ENCODE measurements at places on chromosomes 3 and 15.

- no peaks in the 10 kb centered on the region for H3K27me3 ChIP-seq
- no peaks in the 10 kb centered on the region for H3K36me3 ChIP-seq
- peaks cover 19% of the 10 kb centered on the region for H3K4me1 ChIP-seq
- no peak overlapping the region for H3K27ac ChIP-seq
- no peak overlapping the region for H3K4me3 ChIP-seq
- DNase-seq: no peak
These were observed 397.1 kb downstream of the TIGIT start for GRCh38 chr3:114690911-114691310.

DNA sequence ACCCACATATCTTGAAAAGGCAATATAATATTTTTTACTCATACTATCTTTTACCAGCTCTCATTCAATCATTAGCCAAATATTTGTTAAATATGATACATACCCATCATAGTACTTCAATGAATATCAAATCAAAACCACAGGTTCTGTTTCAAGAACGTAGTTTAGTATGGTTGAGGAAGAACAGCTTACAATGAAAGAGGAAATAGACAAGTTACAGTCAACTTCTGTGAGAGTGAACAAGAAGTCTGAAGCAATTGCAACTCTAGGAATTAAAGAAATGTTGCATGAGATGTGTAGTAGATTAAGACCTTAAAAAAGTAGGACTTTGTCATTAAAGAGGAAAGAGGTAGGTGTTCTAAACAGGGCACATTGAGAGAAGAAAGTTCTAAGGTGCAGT, 9.3 kb downstream of the BCHE start:
- no peaks in the 10 kb centered on the region for H3K36me3 ChIP-seq
- H3K4me3 ChIP-seq: no peak overlapping the region
- DNase-seq: no peak

DNA sequence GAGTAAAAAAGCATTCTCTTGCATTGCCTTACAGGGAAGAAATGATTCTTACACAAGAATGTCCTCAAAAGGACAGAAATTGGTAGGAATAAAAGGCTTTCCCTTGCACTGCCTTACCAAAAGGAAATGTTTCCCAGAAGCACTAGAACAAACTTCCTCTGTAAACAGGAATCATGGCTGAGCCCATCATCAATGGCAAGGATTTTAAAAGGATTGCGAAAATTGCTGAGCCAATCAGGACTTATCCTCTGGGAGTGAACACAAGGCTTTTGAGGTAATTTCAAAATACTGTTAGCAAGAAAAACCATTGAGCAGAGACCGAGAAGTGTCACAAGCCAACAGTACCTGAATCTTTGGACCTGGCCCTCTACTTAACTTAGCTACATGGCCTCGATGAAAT, 897.3 kb downstream of the ROBO1 start:
- H3K4me3 ChIP-seq: no peak overlapping the region
- H3K27ac ChIP-seq: no peak overlapping the region
- no peaks in the 10 kb centered on the region for H3K27me3 ChIP-seq
- H3K4me1 ChIP-seq: no peaks in the 10 kb centered on the region
- no peak for DNase-seq
- H3K36me3 ChIP-seq: no peaks in the 10 kb centered on the region

GRCh38 chr15:87973501-87974215, 282.9 kb downstream of the NTRK3 start:
- H3K27ac ChIP-seq: no peak overlapping the region
- no peaks in the 10 kb centered on the region for H3K27me3 ChIP-seq
- no peak for DNase-seq
- H3K4me1 ChIP-seq: no peaks in the 10 kb centered on the region

DNA sequence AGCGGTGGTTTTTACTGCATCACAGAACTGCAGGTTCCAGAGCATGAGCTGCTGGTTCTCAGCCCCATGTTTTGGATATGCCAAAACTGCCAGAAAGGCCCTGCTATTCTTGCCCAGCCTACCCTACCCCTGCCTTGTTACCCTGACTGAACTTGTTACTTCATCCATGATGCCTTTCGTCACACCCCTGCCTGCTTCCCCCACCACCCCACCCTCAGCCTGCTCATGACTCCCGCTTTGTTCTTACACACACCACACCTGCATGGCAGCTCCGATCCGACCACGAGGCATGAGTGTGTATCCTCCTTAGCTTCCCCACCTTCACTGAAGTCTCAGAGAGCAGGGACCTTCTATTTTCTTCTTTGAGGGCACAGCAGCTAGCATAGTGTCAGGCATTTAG, 5.1 kb upstream of the TM4SF1 start:
- DNase-seq: no peak
- no peaks in the 10 kb centered on the region for H3K27me3 ChIP-seq
- no peaks in the 10 kb centered on the region for H3K36me3 ChIP-seq
- H3K4me1 ChIP-seq: peaks cover 18% of the 10 kb centered on the region

DNA sequence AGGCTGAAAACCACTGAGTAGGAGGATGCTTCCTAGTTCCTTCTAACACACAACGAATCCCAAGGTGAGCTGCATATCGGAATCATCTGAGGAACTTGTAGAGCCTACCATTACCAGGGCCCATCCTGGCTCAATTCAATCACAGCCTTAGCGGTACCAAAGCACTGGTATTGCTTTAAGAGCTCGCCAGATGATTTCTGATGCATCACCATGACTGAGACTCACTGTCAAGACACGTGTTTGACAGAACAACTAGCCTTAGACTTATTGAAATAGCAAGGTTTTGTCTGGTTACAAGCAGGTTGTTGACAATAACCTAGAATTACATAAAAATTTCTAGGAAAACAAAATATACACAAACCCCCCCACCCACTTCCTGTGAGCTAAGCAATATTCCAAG, 68.5 kb downstream of the CBLB start:
- H3K27me3 ChIP-seq: no peaks in the 10 kb centered on the region
- H3K36me3 ChIP-seq: no peaks in the 10 kb centered on the region
- H3K4me3 ChIP-seq: no peak overlapping the region

DNA sequence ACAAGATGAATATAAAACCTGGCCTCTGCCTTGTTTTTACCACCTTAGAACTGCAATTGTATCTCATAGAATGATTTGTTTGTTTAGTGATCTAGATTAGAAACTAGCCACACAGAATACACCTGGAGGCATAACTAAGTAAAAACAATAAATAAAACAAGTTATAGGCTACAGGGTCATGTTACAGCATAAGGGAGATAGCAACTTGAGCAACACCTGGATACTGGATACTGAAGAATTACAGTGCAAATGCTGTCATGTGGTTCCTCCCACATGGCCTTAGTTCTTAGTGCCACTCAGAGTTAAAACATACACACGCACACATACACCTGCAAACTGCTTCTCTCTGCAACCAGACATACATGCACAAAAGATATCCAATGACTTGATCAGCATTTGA, 563.4 kb upstream of the DPPA4 start:
- H3K27me3 ChIP-seq: no peaks in the 10 kb centered on the region
- no peaks in the 10 kb centered on the region for H3K4me1 ChIP-seq
- H3K4me3 ChIP-seq: no peak overlapping the region
- no peak overlapping the region for H3K27ac ChIP-seq

GRCh38 chr15:77603611-77604336, 28.9 kb downstream of the LINGO1 start:
- H3K4me1 ChIP-seq: no peaks in the 10 kb centered on the region
- no peaks in the 10 kb centered on the region for H3K36me3 ChIP-seq
- H3K4me3 ChIP-seq: no peak overlapping the region
- H3K27ac ChIP-seq: no peak overlapping the region
- no peak for DNase-seq

DNA sequence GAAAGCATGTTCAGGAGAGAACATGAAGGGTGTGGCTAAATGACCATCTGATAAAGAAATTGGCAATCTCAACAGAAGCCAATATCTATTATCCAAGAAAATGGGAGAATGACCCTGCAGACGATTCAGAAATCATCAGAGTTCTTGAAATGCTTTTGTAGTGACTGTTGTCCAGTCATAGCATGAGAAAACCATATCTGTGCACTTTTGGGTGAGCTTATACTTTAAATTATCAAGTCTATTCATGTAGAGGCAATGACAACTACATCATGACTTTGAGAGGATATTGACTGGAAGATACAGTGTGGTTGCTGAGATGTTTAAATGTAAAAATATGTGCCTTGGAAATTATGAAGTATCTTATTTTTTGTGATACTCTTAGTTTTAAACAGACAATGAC, 57.6 kb upstream of the AZI2 start:
- H3K4me1 ChIP-seq: no peaks in the 10 kb centered on the region
- DNase-seq: no peak
- H3K27me3 ChIP-seq: no peaks in the 10 kb centered on the region
- H3K27ac ChIP-seq: no peak overlapping the region
- no peak overlapping the region for H3K4me3 ChIP-seq

GRCh38 chr3:105422645-105423044, 55.9 kb downstream of the ALCAM start:
- H3K4me1 ChIP-seq: peaks cover 7% of the 10 kb centered on the region
- H3K27me3 ChIP-seq: no peaks in the 10 kb centered on the region
- no peaks in the 10 kb centered on the region for H3K36me3 ChIP-seq
- H3K4me3 ChIP-seq: no peak overlapping the region

DNA sequence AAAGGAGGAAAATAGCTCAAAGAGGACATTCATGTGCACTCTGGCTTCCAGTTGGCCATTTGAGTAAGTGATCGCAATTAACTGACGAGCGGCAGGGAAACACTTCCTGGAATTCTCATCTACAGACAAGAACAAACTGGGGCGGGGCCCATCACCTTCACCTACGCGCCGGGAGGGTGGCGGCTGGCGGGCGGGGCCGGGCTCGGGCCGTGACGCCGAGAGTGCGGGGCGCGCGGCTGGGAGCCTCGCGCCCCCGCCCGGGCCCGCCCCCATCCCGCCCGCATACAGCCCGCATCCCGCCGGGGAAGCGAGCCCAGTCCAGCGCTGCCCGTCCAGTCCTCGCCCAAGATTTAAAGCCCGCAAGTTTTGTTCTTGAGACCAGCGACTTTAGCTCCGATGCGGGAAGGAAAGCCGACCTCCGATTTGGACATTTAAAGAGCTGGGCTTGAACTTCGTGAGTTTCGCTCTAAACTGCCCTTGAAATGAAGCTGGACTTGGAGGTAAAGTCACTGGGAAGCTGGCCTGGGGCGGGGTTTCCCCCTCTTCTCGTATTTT, at the start of gene B3GNT5:
Gene B3GNT5, plus strand, starts transcription at position 281 of the 555 bp plus-strand sequence. CDS start 16,546 bp downstream, outside the sequence.
- no peaks in the 10 kb centered on the region for H3K36me3 ChIP-seq
- peak within 1 kb of the TSS; percentile 68 for H3K4me3 ChIP-seq
- H3K4me1 ChIP-seq: peaks cover 16% of the 10 kb centered on the region
- peak; percentile 36 for DNase-seq

DNA sequence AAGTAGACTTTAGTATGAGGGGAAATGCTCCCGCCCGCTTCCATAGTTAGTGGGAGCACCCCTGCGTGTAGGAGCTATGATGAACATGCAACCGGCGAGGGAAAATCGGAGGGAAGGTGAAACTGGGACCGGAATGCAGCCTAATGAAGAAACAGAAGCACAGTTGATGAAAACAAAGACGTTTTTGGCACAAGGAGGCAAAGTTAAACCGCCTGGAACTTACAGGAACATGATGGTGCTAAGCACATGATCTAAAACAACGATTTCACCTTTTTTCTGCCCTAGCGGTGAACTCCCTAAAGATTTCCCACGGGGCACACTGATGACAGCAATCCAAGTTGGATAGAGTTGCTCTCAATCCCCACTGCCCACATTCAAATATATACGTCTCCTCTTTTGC, 49.4 kb upstream of the SPATA12 start:
- H3K4me3 ChIP-seq: no peak overlapping the region
- no peaks in the 10 kb centered on the region for H3K36me3 ChIP-seq
- H3K4me1 ChIP-seq: no peaks in the 10 kb centered on the region
- H3K27ac ChIP-seq: no peak overlapping the region
- no peak for DNase-seq
- H3K27me3 ChIP-seq: no peaks in the 10 kb centered on the region

DNA sequence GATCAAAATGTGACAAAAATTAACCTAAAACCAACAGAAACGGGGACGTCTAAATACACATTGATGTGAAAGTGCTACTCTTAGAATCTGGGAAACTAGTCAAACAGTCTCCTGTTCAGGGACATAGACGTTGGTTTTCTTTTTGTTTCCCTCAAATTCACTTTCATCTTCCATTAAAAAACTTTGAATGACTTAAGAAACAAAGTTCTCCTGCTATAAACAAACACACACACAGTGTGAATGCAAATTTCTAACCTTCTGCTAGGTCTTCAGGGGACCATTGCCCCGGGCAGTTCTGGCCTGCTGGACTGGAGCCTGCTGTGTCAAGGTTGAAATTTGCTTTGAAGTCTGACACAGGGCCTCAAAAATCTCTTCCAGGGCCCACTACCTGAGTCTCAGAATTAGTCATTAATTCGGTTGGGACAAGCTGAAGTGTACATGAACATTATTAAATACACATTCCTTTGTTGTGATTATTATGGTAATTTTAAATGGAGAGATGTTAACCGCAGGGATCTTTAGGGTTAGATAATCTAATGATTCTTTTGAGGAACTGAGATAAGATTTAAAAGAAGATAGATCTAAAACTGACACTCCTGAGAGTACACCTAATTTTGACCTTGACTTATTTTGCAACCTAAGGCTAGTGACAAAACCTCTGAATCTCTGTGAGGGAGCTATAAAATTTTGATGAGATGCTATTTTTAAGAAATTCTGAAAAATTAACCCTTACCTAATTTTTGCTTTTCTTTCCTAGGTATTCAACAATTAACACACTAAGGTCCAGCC, 1260.4 kb downstream of the ROBO1 start:
- no peak overlapping the region for H3K4me3 ChIP-seq
- H3K27ac ChIP-seq: no peak overlapping the region
- no peak for DNase-seq
- H3K36me3 ChIP-seq: no peaks in the 10 kb centered on the region

DNA sequence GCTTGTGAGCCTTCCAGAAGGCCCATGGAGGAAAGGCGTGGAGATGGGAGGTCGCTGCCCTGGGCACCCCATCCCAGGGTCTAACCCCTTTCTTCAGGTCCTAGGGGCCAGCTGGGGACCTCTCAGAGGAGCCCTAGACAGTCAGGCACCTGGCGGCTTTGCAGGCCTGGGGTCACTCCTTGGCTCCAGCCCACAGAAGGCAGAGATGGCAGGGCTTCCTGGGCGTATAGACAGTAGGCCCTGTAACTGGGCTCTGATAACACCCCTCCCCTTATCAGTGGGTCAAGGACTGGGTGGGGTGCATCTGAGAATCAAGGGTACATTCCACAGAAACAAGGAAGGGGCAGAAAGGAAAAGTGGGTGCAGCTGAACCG, 16.7 kb downstream of the ZDHHC19 start:
- no peak for DNase-seq
- H3K27ac ChIP-seq: peak overlapping the region; percentile 96
- H3K36me3 ChIP-seq: no peaks in the 10 kb centered on the region

GRCh38 chr3:189909139-189909538, 211.6 kb downstream of the P3H2 start:
- no peak for DNase-seq
- no peaks in the 10 kb centered on the region for H3K36me3 ChIP-seq
- no peak overlapping the region for H3K4me3 ChIP-seq

DNA sequence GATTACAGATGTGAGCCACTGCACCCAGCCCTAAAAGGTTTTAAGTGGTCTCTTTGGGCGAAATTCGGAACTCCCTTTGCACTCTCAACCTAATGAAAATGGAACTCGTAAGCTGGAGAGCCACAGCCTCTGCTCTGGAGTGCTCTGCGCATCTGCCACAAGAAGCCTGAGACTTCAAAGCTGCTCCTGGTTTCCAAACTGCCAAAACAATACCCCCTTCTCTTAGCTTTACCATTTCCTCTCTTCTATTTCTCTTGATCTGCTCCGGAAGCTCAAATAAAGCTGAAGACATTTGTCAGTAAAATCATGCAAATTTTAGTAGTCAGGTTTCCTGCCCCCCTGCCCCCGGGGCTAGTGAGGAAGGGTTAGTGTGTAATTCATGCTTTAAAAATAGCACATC, 312.7 kb downstream of the MFSD1 start:
- no peak for DNase-seq
- H3K36me3 ChIP-seq: no peaks in the 10 kb centered on the region
- no peak overlapping the region for H3K27ac ChIP-seq
- H3K4me3 ChIP-seq: no peak overlapping the region
- H3K27me3 ChIP-seq: no peaks in the 10 kb centered on the region

All from CD14-positive monocyte (primary cell).